Sigmoid colon (tissue), 7 donors: ENCODE measurements at places on chromosomes 1 and 21. TPM values are rescaled to one million over a fixed set of nuclear protein-coding genes. Genes with fewer than 3 reads are reported as not detected.

DNA sequence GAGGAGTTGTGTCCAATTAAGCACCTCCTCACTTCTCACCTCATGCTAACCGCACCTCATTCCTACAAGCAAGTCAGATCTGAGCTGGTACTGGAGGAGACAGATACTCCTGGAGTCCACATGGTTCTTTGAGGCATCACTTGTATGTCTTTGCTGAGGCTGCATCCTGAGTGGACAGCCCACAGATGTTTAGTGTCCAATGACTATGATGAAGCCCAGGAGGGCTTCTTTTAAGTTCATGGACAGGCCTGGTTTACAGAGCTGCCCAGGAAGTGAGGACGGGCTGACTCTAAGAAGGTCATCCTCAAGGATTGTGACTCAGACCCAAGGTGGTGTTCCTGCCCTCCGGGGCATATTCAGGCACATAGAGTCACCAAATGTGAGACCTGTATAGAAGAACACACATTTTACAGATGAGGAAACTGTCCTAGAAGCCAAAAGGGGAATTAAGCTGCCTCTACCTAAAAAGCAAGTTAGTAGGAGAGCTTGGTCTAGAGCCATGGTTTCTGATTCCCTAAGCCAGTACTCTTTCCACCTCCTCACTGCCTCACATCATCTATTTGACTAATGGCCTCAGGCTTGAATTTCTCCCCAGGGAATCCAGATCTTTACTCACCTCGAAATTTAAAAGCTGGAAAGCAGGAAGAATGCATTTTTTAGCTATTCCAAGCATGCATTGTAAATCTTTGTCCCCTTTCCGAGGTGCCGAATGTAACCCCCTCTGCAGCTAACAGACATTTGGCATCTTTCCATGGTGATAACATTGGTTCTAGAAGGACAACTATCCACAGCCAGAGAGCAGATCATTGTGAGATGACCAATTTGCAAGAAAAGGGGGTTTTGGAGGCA, 228.1 kb downstream of the OMA1 start:
- H3K27ac ChIP-seq = peak overlapping the region; percentile 61
- H3K36me3 ChIP-seq = no peaks in the 10 kb centered on the region
- no peak for DNase-seq
- peaks cover 5% of the 10 kb centered on the region for H3K4me1 ChIP-seq
- no peaks in the 10 kb centered on the region for H3K27me3 ChIP-seq

DNA sequence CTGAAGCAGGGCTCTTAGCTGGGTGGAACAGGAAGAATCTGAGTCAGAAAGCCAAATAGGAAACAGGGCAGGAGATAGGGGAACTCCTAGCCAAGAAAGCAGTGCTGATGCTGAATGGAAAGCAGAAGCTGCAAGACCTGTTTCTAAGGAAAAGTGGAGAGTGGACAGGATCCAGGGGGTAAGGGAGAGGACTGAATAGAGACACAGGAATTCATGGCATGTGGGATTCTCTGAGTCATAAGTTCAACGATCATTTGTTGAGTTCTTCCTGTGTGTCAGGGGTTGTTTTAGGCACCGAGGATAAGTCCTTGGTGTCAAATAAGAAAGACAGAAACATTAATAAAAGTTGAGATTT, 153.8 kb upstream of the FGGY start:
- H3K4me3 ChIP-seq = no peak overlapping the region
- H3K27ac ChIP-seq = peak overlapping the region; percentile 21
- H3K4me1 ChIP-seq = peaks cover 25% of the 10 kb centered on the region
- H3K36me3 ChIP-seq = no peaks in the 10 kb centered on the region
- H3K27me3 ChIP-seq = no peaks in the 10 kb centered on the region

The GCSAML gene
- total RNA-seq = 0.16 TPM

DNA sequence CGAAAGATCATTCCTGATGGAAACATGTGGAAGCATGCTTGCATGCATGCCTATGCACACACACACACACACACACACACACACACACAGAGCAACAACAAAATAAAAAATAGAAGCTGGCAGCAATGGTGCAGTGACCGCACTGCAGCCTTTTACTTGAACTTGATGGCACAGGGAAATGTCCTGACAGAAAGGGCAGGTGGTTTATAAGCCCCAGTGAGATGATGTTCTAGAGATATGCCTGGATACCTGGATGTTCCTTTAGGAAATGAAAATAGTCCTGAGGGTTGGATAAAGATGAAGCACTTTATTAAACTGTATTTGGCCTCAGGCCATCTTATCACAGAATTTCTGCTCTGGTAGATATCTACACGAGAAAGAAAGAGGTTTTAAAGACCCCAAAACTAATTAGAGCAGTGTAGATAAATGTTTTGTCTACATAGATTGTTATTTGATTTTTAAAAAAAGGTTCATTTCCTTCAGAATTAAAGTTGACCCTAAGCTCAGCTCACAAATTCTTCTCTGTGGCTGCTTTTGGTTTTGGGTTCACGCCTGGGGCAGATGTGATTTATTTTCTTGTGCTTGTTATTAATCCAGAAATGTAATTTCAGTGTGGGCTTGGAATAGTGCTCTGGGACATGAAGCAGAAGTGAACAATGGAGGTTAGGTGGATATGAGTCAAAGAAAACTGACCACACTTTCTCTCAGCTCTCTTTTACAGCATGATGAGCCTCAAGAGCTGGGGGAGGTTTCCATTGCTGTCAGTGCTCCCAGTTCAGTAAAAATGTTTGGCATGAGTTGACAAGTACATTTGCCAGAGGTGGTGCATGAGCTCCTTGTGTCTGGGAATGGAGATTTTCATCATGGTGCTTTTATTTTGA, 22.9 kb downstream of the ADAM30 start:
- H3K27ac ChIP-seq = peak overlapping the region; percentile 41
- DNase-seq = no peak
- no peaks in the 10 kb centered on the region for H3K36me3 ChIP-seq
- peaks cover 37% of the 10 kb centered on the region for H3K4me1 ChIP-seq
- no peaks in the 10 kb centered on the region for H3K27me3 ChIP-seq

DNA sequence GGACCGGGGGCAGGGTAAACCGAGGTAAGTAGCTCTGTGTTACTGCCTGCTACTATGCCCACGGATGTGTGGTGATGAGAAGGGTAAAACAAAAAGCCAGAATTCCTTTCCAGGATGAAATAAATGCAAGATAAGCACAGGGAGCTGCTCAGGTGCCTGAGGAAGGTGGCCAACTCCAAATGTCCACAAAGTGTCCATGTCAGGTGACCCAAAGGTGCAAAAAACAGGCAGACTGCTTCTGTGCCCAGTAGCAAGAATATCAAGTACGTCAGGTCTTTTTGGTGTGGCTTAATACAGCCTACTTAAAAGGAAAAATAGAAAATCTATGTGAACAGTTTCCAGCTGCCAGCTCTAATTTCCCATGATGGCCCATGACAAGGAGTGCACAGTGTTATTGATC, 279.3 kb downstream of the SETD4 start:
- no peaks in the 10 kb centered on the region for H3K36me3 ChIP-seq
- no peak for DNase-seq
- H3K27ac ChIP-seq = no peak overlapping the region
- H3K4me1 ChIP-seq = no peaks in the 10 kb centered on the region
